ENCODE measurements at places on chromosomes 16 and 17.

GRCh38 chr17:41810659-41811548, 845 bp downstream of the P3H4 start:
- DNase-seq = no peak

DNA sequence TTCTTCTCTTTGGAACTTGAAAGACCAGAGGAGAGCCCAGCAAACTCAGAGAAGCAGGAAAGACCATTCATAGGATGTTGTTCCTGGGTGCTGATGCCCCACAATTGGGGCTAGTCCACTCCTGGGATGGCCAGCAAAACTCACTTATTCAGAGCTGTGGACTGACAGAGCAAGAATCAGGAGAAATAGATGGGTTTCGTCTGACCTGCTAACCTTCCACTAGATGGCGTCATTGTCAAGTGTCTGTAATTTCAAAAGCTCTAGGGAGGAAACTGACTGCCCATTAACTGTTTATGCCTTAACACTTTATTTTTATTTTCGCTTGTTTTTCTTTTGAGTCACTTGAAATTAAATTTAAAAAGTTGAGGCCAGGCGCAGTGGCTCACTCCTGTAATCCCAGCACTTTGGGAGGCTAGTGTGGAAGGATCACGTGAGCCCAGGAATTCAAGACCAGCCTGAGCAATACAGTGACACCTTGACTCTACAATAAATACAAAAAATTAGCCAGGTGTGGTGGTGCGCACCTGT, 28.7 kb upstream of the MILR1 start:
- DNase-seq = no peak

DNA sequence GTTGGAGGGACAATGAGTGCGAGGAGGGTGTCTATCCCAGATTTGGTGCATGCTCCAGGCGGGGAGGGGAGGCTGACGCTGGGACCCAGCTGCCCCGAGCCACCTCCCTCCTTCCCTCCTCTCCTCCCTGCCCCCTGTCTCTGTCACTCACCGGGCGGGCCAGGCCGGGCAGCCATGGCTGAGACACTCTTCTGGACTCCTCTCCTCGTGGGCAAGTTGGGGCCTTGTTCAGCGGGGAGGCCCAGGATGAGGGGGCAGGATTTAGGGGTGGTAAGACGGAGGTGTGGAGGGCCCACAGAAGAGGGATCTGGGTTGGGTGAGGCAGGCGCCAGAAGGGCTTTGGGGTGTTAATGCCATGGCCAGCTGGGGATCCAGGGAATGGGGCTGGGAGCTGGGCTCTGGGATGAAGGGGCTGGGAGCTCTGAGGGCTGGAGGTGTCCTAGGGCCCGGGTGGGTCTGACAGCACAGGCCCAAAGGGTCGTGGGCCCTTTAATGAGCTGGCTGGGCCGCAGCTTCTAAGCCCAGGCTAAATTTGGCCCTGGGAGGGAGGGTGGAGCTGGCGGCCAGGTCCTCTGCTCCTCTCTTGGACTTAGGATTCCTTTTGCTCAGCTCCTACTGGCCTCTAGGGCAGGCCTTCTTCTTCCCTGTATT, at the start of gene SGCA:
Gene SGCA (plus strand): TSS at position 139 of the 651 bp plus-strand sequence. CDS start 36 bp downstream, at position 175.
- no peak for DNase-seq

DNA sequence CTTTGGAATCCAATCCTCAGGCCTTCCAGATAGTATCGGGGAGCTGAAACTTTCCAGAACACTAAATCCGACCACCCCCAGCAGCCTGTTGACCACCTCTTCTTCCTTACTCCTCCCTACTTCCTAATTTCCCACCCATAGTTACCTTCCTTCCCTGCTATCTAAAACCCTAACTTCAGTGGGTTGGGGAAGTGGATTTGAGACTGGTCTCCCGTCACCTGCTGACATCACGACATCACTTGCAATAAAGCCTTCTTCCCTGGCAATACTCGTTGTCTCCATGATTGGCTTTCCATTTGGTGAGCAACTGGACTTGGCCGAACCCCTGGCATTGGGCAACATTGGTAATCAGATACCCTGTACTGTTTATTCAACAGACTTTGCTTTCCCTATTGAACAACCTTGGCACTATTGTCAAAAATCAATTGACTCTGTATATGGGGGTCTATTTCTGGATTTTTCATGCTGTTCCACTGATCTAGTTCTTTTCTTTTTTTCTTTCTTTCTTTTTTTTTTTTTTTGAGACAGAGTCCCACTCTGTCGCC, 11.8 kb upstream of the FOXK2 start:
- no peak for DNase-seq

DNA sequence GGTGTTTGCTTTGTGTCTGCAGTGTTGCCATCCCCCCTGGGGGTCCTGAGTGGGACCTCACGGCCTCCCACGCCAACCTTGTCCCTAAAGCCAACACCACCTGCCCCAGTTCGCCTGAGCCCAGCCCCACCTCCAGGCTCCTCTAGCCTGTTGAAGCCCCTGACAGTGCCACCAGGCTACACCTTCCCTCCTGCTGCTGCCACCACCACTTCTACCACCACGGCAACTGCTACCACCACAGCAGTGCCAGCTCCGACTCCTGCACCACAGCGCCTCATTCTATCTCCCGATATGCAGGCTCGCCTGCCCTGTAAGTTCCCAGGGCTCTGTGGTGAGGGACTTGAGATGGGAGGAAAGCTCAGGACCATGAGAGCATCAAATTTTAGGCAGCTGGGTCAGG, 22.2 kb downstream of the SRCAP start:
- DNase-seq = no peak

DNA sequence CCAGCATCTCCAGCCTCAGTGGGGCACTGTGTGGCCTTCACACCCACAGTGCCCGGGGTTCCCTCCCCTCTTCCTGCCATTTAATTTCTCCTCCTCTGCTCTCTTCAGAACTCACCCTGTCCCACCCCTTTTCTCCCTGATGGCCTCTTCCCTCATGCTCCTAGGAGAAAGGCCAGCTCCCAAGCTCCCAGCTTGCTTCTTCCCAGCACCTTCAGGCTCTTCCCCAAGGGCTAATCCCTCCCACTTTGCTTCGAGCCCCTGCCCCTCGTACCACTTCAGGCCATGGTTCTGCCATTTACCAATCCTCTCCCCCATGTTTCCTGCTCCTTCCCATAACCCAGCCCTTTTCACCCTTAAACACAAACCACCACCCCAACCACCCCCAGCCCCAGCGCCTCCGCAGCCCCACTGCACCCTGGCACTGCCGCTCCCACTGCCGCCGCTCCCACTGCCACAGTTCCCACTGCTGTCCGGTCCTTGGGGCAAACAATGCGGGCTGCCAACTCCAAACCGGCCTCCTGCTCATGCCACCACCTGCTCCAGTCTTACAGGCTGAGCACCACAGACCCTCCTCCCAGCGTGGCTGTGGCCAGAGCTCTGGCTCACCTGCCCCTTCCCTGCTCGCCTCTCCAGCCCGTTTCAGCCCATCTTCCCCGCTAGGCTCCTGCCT, 28.6 kb downstream of the ADAM11 start:
- no peak for DNase-seq

DNA sequence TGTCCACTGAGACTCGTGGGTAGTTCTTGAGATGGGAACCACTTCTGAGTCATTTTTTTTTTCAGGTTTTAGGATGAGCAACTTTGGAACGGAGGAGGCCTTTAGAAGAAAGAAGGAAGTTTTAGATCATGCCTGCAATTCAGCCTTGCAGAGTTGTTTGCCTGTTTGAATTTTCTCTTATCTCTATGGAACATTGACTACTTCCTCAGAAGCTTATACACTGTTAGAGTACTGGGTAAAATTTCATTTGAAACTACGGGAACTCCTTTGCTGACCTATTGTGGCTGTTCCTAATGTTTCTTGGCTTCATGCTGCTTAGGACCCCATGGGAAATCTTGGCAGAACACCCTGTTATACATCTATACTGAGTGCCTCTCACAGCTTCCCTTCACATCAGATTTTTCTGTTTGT, 70.8 kb downstream of the MAP2K6 start:
- DNase-seq = no peak

GRCh38 chr16:66446737-66447136, 19.6 kb downstream of the BEAN1 start:
- DNase-seq = no peak

DNA sequence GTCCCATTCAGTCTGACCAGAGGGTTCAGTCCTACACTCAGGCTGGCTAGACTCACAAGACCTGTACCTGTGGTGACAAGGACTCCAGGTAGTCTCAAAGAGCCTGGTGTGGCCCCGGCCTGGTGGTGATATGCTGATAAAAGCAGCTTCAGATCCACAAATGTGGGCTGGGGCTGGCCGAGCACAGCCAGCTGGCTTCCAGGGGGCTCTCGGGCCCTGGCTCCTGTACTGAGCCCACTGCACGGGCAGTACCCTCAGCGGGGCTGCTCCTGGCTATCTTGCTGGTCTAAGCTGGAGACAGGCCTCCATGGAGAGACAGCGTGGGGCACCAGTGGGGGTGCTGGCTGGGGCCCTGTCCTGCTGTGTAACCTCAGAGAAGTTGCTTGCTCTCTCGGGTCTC, 4.3 kb downstream of the SMIM5 start:
- no peak for DNase-seq

DNA sequence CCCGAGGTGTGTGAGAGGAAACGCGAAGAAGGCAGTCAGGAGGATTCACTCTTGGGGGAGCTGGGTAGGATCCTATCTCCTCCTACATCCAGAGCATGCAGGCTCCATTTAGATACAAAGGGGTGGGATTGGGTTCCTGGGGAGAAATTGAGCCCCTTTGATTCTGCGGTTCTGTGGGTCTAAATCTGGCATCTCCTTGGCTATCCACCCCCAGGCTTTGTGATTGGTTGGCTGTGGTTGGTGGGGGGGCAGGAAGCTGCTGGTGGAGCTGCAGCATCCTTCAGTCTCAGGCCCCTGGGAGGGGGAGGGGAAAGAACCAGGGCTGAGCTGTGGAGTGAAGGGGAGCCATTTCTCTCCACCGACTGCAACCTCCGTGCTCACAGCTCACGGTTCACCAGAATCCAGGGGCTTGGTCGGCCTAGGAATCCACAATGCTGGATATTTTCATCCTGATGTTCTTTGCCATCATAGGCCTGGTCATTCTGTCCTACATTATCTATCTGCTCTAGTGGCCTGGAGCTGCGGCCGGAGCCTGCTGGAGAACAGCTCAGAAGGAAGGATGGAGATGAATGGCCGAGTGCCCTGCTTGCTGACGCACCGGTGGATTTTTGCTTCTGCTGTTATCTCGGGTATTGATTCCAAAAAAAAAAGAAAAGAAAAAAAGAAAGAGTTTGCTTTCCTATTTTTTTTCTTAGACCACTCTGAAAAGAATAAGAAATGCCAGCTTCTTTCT, at the start of gene LASP1NB:
Gene LASP1NB (plus strand): TSS at position 352 of the 733 bp plus-strand sequence.
- DNase-seq = peak; percentile 67

- DNase-seq = no peak
Measured at GRCh38 chr17:33116021-33116551, 124.4 kb downstream of the SPACA3 start.

- no peak for DNase-seq
Measured at GRCh38 chr16:75398333-75398732, 35.0 kb downstream of the CFDP1 start.

- no peak for DNase-seq
Measured at GRCh38 chr16:74448990-74449389, 27.7 kb upstream of the CLEC18B start.

DNA sequence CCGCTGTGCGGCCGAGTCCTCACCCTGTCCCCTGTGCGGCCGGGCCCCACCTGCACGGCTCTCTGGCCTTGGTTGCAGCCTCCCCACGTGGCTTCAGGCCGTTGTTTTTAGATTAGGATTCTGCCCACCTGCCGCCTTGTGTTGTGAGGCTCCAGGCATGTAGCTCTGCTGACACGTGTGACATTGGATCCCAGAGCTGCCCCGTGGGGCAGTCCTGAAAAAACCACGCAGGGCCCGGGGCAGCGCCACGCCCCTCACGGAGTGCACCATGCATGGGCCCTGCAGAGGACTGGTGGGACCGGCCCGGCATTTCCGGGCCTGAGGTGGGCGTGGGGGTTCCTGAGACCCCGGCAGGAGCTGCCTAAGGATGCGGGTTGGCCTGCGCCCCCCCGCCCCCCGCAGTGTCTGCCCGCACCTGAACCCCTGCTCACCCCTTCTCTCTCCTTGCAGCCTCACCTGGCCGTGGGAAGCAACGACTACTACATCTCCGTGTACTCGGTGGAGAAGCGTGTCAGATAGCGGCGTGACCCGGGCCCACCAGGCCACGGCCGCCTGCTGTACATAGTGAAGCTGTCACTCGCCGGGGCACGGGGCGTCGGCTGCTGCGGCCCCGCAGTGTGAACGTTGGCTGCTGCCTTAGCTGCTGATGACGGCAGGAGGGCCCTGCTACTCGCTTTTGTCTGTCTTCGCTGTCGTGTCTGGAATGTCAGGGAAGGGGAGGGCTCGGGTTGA, 27.7 kb upstream of the CHMP6 start:
- DNase-seq = no peak

- DNase-seq = peak; percentile 23
Measured at GRCh38 chr17:16352303-16352666, 984 bp downstream of the CENPV start.

- DNase-seq = no peak
Measured at GRCh38 chr16:84761448-84762368, 58.1 kb upstream of the CRISPLD2 start.

GRCh38 chr17:43456661-43457361, 27.0 kb upstream of the DHX8 start:
- DNase-seq = no peak

DNA sequence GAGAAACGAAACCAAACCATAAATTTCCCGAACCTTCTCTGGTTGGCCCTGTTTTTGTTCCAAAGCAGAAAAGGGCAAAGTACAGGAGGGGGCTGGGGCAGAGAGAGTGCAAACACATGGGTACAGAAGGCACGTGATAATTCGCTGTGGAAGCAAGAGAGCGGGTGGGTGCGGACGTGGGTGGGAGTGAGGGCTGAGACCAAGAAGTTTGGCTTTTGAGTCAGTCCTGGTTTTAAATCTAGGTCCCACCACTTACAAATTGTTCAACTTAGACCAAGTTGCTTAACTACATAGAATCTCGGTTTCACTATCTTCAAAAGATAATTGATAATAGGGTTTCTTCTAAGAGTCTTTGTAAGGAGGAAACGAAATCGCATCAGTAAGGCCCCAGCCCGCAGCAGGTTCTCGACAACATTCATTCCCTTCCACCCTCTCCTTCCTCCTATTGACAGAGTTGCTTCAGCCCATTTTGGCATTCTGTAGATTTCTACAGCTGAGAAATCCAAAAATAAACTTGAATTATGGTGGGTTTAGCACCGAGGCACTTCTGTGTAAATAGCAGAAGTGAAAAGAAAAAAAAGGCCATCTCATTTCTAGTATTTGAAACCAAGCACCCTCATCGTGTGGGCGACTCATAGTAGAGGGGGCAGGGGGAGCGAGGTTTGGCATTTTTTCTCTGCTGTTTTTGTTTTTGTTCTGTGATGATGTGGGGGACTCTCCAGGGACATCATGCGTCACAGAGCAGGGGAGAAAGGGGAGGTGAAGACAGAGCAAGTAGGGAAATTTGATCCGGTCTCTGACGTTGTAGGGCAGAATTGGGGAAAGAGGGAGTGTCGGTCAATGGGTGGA, 33.6 kb upstream of the CCR7 start:
- DNase-seq = peak; percentile 43

GRCh38 chr16:21943571-21943970, 9.6 kb upstream of the UQCRC2 start:
- no peak for DNase-seq
